Activated naive CD8-positive, alpha-beta T cell treated with anti-CD3 and anti-CD28 coated beads, Interleukin-2, amount 10 ng/mL, durations not matched to agents 7 days and 5 days (primary cell): ENCODE measurements at places on chromosomes 16 and 17. TPM values are rescaled to one million over a fixed set of nuclear protein-coding genes. Genes with fewer than 3 reads are reported as not detected.

RHOT2 gene
- total RNA-seq: 183 TPM

GRCh38 chr16:68412061-68412460 is 36.2 kb downstream of the SMPD3 start:
- H3K36me3 ChIP-seq: no peaks in the 10 kb centered on the region
- H3K4me1 ChIP-seq: peaks cover 20% of the 10 kb centered on the region
- DNase-seq: no peak
- peaks cover 7% of the 10 kb centered on the region for H3K27me3 ChIP-seq
- peak overlapping the region; percentile 56 for H3K27ac ChIP-seq
- no peak overlapping the region for H3K4me3 ChIP-seq

NAT9 gene
- 42.1 TPM for total RNA-seq

GRCh38 chr16:50992350-50993032 is 158.6 kb downstream of the SALL1 start:
- H3K27ac ChIP-seq: no peak overlapping the region
- H3K4me3 ChIP-seq: no peak overlapping the region
- no peaks in the 10 kb centered on the region for H3K27me3 ChIP-seq
- no peaks in the 10 kb centered on the region for H3K36me3 ChIP-seq
- DNase-seq: no peak

CCL8 gene
- not detected for total RNA-seq

DNASE1 gene
- total RNA-seq: 53.9 TPM

DNA sequence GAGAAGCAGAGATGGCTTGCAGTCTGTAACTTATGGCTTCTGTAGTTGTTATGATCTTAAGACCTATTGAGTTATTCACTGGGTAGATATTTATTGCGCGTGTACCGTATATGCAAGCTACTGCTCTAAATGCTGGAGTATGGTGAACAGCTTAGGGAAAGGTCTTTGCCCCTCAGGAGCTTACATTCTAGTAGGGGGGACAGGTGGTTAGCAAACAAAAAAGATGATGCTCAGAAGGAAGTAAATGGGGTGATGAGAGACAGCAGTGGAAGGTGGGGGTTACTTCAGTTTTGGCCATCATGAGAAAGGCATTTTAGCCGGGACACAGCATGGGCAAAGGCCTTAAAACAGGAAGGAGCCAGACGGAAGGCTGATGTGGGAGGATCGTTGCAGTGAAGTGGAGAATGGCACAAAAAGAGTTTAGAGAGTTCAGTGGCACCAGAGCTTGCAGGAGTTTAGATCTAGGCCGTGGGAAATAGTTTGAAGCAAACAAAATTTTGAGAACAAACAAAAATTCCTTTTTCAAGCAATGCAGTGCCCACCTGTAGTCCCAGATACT is 2.1 kb downstream of the ARMC7 start:
- H3K27ac ChIP-seq: peak overlapping the region; percentile 2
- H3K4me1 ChIP-seq: peaks cover 30% of the 10 kb centered on the region
- DNase-seq: no peak
- peaks cover 17% of the 10 kb centered on the region for H3K36me3 ChIP-seq

DNA sequence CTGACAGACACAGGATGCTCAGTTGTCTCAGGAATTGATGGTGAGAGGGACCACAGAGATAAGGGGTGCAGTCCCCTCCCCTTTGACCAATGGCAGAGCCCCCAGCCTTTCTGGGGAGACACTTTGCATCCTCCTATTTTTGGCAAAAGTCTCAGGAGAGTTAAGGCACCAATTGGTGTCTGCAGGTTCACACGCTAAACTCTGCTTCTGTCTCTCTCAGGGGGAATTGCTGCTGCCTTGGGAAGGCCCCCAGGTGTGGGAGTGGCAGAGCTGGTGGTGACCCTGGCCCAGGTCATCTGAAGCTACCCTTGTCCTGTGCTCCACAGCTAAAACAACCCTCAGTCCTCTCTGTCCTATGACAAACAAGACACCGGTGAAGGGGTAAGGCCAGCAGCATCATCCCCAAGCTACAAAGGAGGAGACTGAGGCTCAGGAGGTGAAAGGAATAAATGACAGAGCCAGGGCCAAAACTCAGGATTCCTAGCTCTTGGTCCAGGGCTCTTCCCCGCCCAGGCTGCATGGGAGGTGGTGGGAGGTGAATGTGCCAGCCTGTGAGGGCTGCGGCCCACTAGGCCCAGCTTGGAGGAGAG is 20.3 kb downstream of the OSBPL7 start:
- H3K4me1 ChIP-seq: no peaks in the 10 kb centered on the region
- DNase-seq: no peak
- no peak overlapping the region for H3K27ac ChIP-seq
- peaks cover 15% of the 10 kb centered on the region for H3K27me3 ChIP-seq
- no peak overlapping the region for H3K4me3 ChIP-seq

EVPLL gene
- total RNA-seq: not detected

DNA sequence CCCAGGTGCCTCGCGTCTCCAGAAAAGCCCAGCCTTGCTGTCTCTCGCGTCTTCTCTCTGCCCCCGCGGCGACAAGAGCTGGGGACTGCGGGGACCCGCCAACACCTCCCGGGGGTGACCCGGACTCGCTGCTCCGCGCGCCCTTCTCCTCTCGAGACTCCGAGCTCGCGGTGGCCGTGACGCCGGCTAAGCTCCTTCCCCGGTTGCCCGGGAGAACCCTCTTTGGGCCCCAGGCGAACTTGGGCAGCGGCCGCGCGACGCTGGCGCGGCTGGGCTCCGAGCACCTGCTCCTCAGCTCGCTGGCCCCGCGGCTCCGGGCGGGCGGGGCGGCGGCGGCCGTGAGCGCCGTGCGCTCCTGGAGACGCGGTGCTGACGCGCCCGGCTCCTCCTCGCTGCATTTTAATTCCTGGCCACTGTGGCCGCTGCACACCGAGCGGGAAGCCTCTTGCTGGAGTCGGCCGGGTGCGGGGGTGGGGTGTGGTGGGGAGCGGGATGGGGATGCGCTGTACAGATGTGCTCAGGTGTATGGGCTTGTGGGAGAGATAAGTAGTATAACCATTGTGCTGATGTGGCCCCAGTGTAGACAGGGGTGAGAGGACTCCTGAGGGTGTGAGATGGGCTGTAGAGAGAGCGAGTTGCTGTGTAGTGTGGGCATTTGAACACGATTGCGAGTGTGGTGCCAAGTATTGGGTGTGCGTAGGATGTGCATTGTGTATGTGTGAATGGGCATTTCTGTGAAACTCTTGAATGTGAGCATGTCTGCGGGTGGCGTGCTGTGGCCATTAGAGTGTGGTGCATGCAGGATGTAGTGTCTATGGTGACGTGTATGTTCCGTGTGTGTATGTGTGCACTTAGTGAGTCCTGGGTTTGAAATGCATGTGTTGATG is at the start of gene ASIC2:
TSS of gene ASIC2 (minus strand) at position 315 of the 887 bp plus-strand sequence.
- H3K27ac ChIP-seq: no peak within 1 kb of the TSS
- DNase-seq: peak; percentile 29
- no peak within 1 kb of the TSS for H3K4me3 ChIP-seq
- H3K27me3 ChIP-seq: peaks cover 55% of the 10 kb centered on the region
- no peaks in the 10 kb centered on the region for H3K36me3 ChIP-seq

METRNL gene
- 13.2 TPM for total RNA-seq

SPATA22 gene
- 0.28 TPM for total RNA-seq

- peak overlapping the region; percentile 59 for H3K4me3 ChIP-seq
- peaks cover 46% of the 10 kb centered on the region for H3K4me1 ChIP-seq
- peak overlapping the region; percentile 95 for H3K27ac ChIP-seq
- H3K27me3 ChIP-seq: peaks cover 18% of the 10 kb centered on the region
These were observed 19.8 kb downstream of the HOXB1 start for GRCh38 chr17:48510761-48511604.

CCL16 gene
- not detected for total RNA-seq

- H3K27me3 ChIP-seq: no peaks in the 10 kb centered on the region
- no peak for DNase-seq
- H3K4me3 ChIP-seq: no peak overlapping the region
- peaks cover 2% of the 10 kb centered on the region for H3K36me3 ChIP-seq
- H3K4me1 ChIP-seq: peaks cover 2% of the 10 kb centered on the region
These were observed 10.2 kb downstream of the TEX2 start for GRCh38 chr17:64252831-64253230.

DNA sequence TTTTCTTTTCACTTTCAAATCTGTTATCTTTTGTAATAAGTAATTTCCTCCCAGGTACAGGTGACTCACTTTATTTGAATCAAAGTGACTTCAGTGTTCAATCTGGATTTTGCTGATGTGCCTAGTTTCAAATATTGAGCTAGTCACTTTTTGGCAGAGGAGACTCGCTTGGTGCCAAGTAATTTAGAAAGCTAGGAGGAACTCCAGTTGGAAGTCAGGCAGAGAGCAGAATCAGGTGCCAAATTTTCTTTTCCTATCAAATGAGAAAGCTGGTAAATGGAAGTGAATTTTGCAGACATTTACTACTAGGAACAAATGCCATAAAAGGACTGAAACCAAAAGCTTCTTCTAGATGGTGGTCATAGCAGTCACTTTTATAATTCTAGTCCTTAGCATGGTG is 656.0 kb upstream of the KIF2B start:
- H3K36me3 ChIP-seq: no peaks in the 10 kb centered on the region
- no peaks in the 10 kb centered on the region for H3K4me1 ChIP-seq
- DNase-seq: no peak
- no peaks in the 10 kb centered on the region for H3K27me3 ChIP-seq
- no peak overlapping the region for H3K27ac ChIP-seq
